Fibroblast of skin of abdomen (primary cell): ENCODE measurements at places on chromosomes 2 and 18.
A peak's percentile ranks its signal among the peaks of the same experiment; 100 is the strongest.

- peak; percentile 20 for DNase-seq
These were observed 86.3 kb downstream of the MDH1 start for GRCh38 chr2:63675026-63675425.

GRCh38 chr18:48003426-48004349 is 73.2 kb upstream of the SMAD2 start:
- DNase-seq = peak; percentile 14

- DNase-seq = no peak
These were observed 145.4 kb downstream of the FAM210A start for GRCh38 chr18:13580991-13581390.

DNA sequence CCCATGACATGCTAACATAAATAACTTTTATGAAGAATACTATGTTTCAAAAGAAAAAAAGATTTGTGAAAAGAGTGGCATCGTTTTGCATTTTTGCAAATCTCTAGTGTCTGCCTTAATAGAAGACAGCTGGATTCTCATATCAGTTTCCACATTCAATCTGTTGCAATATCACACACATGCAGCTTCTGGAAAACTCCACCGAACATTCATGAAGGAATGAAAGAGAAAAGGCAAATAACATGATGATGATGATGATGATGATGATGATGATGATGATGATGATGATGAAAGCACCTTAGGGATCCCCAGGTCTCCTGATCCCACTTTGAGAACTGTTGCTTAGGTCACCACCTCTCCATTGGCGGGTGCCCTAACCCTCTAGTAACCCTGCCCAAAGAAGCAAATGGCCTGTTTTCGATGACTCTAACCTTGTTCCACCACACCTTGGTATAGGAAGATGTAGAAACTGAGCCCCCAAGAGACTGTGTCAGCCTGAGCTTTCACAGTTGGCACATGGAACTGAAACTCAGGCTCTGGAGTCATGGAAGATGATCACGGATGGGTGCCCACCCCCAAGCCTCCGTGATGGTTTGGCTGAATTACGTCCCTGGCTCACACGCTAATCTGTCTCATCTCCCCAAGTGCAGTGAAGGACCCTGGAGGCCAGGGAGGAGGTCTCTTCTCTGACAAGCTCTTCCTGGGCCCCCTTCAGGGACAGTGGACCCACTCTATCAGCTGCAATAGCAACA is 80.1 kb upstream of the SMAD7 start:
- peak; percentile 23 for DNase-seq

DNA sequence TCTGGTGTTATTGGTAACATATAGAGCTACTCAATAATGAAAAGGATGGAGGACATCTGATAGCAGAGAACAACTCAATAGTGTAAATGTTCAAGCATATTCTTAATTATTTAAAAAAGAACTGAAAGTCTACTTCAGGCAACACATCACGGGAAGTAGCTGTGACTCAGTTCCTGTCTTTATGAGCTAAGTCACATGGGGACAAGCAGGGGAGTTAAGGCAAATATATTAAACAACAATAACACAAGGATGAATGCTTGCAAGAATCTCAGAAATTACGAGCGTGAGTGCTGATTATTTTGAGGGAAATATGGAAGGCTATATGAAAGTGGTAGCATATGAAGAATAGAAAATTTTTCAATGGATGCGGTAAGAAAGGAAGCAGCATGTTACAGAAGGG is 4.0 kb upstream of the HNMT start:
- no peak for DNase-seq

DNA sequence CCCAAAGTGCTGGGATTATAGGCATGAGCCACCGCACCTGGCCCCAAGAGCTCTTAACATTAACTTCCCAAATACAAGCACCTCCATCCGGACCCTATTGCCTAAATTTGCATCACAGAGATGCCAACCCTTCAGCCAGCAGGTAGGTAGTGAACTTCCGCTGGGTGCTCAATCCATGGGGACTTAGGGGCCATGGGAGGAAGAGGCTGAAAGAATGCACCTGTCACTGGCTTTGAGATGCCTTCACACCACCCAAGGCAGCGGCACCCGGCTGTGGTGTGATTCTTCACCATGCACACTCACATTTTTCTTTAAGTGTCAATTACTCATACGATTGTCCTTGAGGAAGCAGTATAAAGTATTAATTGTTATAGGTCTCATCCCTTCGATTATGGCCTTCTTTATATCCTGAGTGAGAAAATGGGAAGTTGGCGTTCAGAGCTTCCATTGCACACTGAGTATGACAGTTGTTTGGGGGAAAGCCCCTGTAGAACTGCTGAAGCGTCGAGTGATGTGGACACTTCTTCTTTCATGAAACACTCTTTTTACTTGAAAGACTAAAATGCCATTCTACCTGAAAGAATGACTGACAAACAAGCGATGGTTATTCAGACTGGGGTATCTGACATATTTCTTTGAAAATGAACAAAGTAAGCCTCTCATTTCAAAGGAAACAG is 51.8 kb upstream of the BIN1 start:
- DNase-seq = no peak

- no peak for DNase-seq
These were observed 1.5 kb downstream of the FAM228A start for GRCh38 chr2:24176326-24176725.

- no peak for DNase-seq
These were observed 3.8 kb downstream of the POMC start for GRCh38 chr2:25164561-25164960.

- peak; percentile 89 for DNase-seq
These were observed 673.1 kb upstream of the VRK2 start for GRCh38 chr2:57373530-57373929.

DNA sequence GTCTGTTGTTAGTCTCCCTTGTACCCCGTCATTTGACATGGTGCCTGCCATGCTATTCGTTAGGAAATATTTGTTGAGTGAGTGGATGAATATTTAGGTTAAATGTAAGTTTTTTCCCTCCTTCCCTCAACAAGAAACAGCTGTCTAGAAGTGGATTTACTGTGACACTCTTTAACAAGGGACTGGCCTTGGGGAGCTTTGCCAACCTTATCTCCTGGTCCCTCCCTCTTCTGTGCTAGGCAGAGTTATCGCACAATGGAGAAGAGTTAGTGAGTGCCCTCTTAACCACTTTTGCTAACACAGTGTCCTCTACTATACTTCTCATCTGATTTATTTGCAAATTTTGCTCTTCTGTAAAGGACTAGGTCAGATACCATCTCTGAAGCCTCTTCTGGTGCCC is 61.2 kb downstream of the DIS3L2 start:
- peak; percentile 24 for DNase-seq

GRCh38 chr18:13797157-13797611 is 26.8 kb upstream of the MC5R start:
- peak; percentile 31 for DNase-seq

DNA sequence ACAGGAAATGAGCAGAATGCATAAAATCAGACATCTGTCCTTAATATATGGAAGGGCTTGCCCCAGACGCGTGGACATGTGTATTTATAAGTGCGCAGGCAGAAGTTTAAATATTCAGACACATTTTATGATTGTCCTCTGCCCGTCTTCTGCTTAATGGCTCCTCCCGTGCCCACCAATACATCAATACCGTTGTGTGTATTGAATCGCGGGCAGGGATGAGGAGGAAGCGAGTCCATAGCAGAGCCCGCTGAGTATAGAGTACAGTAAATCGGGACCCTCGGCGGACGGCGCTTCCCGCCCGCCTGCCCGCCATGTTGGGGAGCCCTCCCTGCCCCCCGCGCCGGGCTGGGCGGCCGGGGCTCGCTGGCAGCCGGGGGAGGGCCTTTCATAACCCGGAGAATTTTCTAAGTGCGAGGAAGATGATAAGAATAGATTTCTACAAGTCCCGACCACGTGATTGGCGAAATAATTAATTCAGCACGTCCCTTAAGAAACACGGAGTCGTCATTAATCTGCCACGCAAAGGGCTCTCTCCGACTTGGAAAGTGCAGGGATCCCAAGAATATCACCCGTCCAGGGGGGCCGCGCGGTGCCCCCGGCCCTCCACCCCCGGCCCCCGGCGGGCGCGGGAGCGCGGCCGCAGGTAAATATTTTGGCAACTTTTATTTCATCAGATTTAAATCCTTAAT is at the start of gene HOXD3:
Gene HOXD3 (plus strand): TSS at position 501 of the 692 bp plus-strand sequence. CDS start 11,808 bp downstream, outside the sequence.
- DNase-seq = peak; percentile 61

GRCh38 chr2:176768185-176768584 is 444.4 kb upstream of the HNRNPA3 start:
- DNase-seq = no peak

DNA sequence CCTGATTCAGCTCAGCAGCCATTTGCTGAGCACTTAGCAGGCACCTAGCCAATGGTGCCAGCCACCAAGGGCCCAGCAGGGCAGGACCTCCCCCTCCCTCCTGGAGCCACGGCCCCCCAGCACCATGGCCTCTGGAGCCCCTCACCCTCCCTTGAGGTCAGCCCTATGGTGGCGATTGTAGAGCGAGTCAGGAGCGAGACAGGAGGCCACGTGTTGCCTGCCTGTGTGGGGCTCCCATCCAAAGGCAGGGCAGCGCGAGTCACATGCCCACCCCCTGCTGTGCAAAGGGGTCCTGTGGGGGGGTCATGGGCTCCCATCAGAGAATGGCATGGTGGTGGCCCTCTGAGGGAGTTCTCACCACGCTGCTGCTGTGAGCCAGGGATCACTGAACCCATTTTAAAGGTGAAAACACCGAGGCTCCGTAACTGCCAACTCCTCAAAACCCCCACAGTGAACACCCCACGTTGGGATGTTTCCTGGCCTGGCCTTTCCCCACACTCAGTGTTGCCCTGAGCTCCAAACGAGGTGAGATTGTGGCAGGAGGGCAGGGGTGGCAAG is 35.6 kb downstream of the RAMP1 start:
- DNase-seq = no peak

- peak; percentile 75 for DNase-seq
These were observed 21.4 kb upstream of the EML4 start for GRCh38 chr2:42147641-42148274.

DNA sequence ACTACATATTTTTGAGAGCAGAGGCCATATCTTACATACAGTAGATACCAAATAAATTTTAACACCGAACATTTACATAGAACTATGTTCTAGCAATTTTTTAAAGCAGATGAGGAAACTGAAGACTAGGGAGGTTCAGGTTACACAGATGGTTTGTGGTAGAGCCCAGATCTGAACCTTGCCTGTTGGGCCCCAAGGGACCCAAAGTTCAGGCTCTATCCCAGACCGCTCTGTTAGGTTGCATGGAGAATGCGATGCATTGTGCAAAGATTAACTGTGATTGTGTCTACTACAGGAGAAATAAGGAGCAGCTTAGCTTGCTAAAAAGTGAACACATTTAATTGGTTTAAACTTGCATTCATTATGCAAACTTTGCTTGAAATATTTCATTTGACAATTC is 16.4 kb upstream of the DSC3 start:
- no peak for DNase-seq

GRCh38 chr2:2805263-2805662 is 474.2 kb upstream of the MYT1L start:
- no peak for DNase-seq

- DNase-seq = peak; percentile 99
These were observed 274.7 kb downstream of the RNF144A start for GRCh38 chr2:7191932-7192331.
